ENCODE measurements at places on chromosomes 11 and 22. TPM values are rescaled to one million over a fixed set of nuclear protein-coding genes. Genes with fewer than 3 reads are reported as not detected.
A peak's percentile ranks its signal among the peaks of the same experiment; 100 is the strongest.

CHRM1 gene
- total RNA-seq: not detected

UBQLNL gene
- not detected for total RNA-seq

DNA sequence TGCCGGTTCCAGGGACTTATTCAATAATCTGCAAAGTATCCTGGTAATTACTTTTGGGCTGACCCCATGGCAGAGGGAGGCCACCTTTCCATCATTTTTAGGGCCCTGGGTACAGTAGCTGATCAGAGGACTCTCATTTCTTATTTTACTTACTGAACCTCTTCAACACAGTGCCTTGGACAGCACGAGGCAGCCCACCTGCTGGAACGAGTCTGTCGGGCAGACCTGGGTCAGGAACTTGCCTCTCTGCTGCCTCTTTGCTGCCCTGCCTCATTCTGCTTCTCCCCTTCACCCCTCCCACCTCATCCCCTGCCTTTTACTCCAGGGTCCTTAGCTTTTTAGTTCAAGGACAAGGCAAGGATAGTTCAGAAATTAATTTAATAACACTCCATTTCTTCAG is 204.5 kb downstream of the CSNK2A3 start:
- DNase-seq: no peak

GRCh38 chr11:94882931-94883330 is 90.4 kb downstream of the CWC15 start:
- DNase-seq: no peak

DNA sequence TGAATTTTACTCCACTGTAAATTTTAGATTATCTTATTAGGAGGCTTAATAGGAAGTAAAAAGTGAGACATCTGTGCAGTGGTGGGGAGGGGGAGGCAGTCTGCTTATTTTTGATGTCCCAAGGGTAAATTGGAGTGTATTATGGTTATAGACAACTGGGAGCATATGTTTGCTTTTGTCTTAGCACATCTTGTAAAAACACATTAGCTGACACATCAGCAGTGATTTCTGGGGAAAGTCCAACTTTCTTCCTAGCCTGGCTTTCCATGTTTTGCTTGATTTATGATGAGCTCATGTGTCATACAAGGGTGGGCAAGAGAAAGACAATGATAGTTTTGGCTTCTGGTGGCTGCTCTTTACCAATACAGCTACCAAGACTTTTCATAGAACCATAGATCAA is 4.0 kb downstream of the ANO3 start:
- DNase-seq: no peak

- DNase-seq: no peak
Observed at GRCh38 chr11:60378354-60378753, at the start of gene MS4A7. MS4A7 (plus strand) TSS chr11:60378532; CDS start chr11:60383142, 4,610 bp downstream.

- no peak for DNase-seq
Observed at GRCh38 chr11:61777234-61778090, 14.9 kb downstream of the TMEM258 start.

DNA sequence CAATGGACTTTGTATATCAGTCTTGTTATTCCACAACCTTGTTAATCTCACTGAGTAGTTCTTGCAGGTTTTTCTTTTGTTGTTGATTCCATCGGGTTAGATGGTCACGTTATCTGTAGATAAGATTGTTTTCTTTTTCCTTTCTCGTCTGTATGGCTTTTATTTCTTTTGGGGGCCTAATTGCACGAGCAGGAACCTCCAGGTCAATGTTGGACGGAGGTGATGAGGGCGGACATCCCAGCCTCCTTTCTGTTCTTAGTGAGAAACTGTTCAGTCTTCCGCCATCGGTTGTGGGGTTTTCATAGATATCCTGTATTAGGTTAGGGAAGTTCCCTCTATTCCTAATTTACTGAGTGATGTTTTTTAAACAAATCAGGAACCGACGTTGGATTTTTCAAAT is 4.8 kb upstream of the PRR33 start:
- DNase-seq: no peak

GRCh38 chr11:119130662-119131061 is 9.3 kb downstream of the HINFP start:
- peak; percentile 22 for DNase-seq

Measured in A172 (cell line).